ENCODE measurements at places on chromosomes 11 and 22. TPM values are rescaled to one million over a fixed set of nuclear protein-coding genes. Genes with fewer than 3 reads are reported as not detected.

DNA sequence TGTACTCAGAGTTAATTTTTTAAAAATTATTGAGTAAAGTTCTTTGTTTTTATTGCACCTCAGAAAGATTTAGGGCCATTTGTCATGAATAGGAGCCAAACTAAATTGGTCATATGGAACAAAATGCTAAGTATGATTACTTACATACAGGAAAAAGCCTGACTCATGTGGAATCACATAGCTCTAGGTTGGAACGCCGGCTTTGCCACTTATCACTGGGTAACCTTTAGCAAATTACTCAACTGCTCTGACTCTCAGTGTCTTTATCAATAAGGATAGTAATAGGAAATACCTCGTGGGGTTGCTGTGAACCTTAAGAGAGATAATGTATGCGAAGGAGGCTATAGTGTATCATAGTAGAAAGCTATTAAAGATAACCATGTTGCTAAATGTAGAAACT, 638.5 kb downstream of the NELL1 start:
- no peak overlapping the region for H3K27ac ChIP-seq
- no peaks in the 10 kb centered on the region for H3K27me3 ChIP-seq
- DNase-seq: no peak
- H3K4me1 ChIP-seq: no peaks in the 10 kb centered on the region
- no peak overlapping the region for H3K4me3 ChIP-seq
- no peaks in the 10 kb centered on the region for H3K36me3 ChIP-seq

- no peak overlapping the region for H3K4me3 ChIP-seq
- H3K27ac ChIP-seq: no peak overlapping the region
- no peaks in the 10 kb centered on the region for H3K36me3 ChIP-seq
- H3K4me1 ChIP-seq: no peaks in the 10 kb centered on the region
- no peak for DNase-seq
- peaks cover 19% of the 10 kb centered on the region for H3K27me3 ChIP-seq
Observed at GRCh38 chr22:44269757-44270555, 42.8 kb downstream of the SHISAL1 start.

PANX2 gene
- 1.2 TPM for total RNA-seq

- peaks cover 10% of the 10 kb centered on the region for H3K27me3 ChIP-seq
- no peak overlapping the region for H3K27ac ChIP-seq
- H3K4me1 ChIP-seq: no peaks in the 10 kb centered on the region
Observed at GRCh38 chr22:32327066-32327465, 30.6 kb upstream of the RFPL3 start.

TMEM25 gene
- total RNA-seq: 26.8 TPM

CCDC87 gene
- total RNA-seq: 0.30 TPM

DNA sequence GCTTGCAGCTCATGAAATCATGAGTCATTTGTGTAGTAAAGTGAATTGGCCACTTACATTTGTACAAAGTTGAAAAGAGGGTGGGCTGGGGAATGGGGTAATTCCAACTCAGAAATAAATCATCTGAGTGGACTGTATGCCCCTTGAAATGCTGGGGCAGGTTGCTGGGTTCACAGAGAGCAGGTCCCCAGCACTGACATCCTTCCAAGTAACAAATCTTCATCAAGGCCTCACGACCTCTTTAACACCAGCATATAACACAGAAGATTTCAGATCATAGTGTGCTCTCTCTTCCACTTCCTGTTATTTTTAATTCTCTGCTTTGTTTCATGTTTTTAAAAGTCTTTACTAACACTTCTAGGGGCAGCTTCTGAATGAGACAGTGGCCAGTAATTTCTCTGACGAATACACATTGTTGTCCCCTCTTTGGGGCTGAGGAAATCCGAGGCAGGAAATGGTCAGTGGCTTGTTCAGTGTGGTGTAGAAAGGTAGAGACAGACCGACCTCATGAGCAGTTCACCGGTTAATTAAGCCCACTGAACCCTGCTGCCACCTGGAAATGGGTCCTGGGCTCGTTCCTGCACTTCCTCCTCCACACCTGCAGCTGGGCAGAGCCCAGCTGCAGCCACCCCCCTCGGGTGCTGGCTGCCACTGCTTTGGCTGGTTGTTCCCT, 127.7 kb downstream of the MAML2 start:
- DNase-seq: no peak
- H3K4me3 ChIP-seq: no peak overlapping the region
- H3K27me3 ChIP-seq: no peaks in the 10 kb centered on the region
- H3K36me3 ChIP-seq: no peaks in the 10 kb centered on the region
- peaks cover 59% of the 10 kb centered on the region for H3K4me1 ChIP-seq

All from suprapubic skin (tissue), 4 donors.